ENCODE measurements at places on chromosomes 7 and 10. TPM values are rescaled to one million over a fixed set of nuclear protein-coding genes. Genes with fewer than 3 reads are reported as not detected.

MSS51 gene
- total RNA-seq: 0.24 TPM

TMEM140 gene
- 7.6 TPM for total RNA-seq

CD36 gene
- total RNA-seq: 6.5 TPM

SLC13A1 gene
- not detected for total RNA-seq
